ENCODE measurements at places on chromosomes 3 and 15.

DNA sequence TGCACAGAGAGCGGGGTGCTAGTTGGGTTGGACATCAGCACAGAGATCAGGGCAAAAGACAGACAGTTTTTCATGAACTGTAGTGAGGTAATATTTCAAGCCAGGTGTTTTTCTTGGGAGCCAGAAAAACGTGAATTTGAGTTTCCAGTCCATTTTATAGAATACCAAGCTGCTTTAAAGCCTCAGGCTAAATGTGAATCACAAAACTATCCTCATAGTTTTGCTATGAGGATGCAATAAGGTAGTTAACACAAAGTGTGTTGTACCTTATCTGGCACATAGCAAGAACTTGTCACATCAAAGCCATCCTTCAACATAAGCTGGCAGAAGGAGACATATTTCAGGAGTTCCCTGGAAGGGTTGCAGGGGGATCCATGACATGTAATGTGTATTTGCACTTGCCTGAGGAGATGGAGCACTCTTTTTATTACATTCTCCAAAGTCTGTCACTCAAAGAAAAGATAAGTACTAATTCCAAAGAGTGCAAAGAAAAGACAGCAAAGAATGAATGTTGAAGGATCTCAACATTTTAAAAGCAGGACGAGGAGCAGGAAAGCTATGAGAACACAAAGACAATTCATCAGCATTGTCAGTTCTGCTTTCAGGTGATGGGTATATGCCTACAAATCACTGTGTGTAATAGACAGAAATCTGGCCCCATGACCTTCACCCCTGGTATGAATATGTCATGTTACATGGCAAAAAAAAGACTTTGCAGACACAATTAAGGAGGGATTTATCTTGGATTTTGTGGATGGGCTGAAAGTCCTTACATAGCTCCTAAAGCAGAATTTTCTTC lies 1046.4 kb downstream of the NTRK3 start:
- no peak for DNase-seq

GRCh38 chr3:72042397-72043203 lies 257.7 kb upstream of the PROK2 start:
- no peak for DNase-seq

DNA sequence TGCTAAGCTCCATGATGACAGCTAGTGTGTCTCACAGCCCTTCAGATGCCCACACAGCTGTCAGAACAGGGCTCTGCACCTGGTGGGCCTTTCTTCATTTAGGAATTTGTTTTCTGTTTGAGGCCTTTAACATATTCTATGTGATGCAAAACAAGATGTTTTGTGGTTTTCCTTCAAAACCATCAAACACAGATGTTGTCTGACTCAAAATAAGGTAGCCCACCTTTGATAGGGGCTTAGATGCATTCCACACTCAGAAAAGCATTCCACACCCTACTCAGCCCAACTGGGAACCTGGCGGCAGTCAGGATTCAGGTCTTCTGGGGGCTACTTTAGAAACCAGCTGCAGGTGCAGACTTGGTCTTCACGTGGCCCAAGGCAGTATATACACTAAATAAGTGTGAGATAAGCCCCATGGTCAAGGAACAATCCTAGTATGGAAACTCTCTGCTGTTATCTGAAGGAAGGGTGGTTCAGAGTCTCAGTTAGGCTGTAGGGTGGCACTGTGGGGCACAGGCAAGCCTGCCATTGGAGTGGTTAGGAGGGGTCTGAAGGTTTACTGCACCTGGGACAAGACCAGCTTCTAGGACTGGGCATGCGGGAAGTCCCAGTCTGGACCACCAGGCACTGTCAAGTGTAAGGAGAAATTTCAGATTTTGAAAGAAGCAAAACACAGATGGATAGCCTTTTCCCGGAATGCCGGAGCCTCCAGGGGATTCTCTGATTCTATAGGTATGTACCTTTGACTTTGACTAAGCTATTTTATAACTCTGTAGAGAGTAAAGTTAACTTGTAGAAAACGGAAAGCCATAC lies 20.1 kb downstream of the LRRC2 start:
- no peak for DNase-seq

DNA sequence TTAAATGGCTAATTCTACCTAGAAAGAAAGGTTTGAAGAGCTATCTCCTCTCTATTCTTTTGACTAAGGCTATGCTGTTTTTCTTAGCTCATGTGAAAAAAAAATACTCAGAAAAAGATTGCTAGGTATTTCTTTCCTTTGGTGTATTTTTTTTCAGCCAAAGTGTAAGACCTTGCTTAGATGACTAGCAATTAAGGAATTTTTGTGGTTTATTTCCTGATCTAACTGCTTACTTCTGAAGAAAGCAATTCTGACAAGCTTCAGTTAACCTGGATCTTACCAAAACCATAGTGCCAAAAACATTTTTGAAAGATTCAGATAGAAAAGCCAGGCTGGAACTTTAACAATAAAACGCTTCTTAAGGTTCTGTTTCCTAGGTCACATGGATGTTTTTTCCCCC lies 315.6 kb downstream of the SOX2 start:
- no peak for DNase-seq

- no peak for DNase-seq
Observed at GRCh38 chr15:44427756-44428724, 611 bp downstream of the CTDSPL2 start.

- DNase-seq = no peak
Observed at GRCh38 chr3:156416846-156417558, 137.9 kb downstream of the SSR3 start.

GRCh38 chr15:89090791-89091626 lies 2.8 kb downstream of the ABHD2 start:
- DNase-seq = no peak

DNA sequence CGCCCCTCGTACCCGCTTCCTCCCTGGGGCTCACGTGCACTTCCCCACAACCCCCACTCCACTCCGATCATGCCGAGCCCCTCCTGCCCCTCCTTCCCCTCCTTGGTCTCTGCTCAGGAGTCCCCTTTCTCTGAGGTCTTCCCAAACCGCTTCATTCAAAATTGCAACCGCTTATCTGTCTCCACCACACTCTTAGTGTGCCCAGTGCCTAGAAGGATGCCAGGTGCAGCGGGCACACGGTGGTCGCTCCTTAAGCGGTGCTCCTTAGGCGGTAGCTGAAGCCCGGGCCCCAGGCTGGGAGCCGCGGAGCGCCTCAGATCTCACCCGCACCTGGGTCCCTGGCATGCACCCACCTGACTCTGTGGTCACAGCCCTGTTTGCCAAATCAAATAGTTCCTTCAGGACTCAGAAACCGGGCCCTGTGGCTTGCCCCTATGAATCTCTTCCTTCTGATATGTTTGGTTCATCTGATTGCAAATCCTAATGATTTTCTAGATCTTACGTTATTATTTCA lies 524.5 kb downstream of the OCA2 start:
- no peak for DNase-seq

DNA sequence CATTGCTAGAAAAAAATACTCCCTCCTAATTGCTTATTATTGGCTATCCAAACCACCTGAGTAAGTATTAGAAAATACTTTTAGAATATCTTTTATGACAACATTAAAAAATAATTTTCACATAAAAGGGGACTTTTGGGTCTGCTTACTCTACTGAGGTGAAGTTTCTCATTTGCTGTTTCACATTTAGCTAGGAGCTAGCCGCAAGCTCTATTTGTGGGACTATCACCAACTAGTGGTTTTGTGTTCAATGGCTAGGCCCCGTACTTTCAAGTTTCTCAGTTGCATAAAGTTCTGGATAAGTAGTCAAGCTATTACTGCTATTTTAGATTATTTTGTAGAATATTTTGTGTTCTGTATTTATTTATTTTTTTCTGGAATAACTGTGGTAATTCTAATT lies 244.2 kb upstream of the SLITRK3 start:
- DNase-seq = no peak

DNA sequence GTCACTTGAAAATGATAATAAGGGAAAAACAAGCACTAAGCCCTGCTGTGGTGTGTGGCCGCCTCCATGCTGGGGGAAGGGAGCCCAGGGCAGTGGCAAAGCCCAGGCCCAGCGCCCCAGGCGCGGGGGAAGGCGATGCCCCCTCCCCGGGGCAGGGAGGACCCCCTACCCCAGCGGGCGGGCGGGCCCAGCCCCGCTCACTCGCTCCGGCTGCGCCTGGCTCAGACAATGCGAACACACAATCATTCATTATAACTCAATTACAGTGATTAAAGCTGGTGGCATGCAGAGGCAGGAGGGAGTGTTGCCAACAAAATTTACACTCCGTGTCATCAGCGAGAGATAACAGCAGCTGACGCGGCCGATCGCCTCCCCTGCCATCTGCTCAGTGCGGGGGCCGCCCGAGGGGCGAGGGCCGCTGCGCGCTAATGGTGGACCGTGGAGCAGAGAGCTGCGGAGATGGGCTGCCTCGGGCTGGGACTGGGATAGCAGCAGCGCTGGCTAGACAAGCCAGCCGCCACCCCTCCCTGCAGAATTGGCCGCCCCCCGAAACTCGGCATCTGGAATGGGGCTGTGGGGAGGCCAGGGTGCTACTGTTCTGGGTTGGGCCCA lies 64.1 kb downstream of the TLE3 start:
- no peak for DNase-seq

- no peak for DNase-seq
Observed at GRCh38 chr3:190585805-190586630, 72.1 kb downstream of the IL1RAP start.
